ENCODE measurements at places on chromosomes 2 and 18.

DNA sequence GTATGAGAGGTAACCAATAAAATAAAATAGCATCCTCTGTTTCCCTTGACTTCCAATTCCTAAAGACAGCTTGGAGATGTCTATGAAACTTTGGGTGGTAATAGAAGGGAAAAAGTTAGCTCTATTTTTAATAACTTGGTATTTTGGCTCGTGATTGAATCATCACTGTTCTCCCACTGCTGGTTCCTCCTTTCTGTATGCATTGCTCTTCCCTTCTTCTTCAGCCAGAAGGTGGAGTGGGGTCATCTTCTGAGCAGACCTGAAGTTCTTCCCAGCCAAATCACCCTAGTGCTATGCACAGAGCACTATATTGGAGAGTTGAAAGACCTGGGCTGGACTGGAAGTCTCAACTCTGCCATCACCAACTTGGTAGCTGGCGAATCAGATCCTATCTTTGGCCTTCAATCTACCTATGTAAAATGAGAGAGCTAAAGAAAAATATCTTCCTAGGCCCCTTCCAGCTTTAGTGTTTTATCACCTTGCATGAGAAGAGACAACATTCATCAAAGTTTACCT lies 54.1 kb downstream of the CPO start:
- no peak for DNase-seq

DNA sequence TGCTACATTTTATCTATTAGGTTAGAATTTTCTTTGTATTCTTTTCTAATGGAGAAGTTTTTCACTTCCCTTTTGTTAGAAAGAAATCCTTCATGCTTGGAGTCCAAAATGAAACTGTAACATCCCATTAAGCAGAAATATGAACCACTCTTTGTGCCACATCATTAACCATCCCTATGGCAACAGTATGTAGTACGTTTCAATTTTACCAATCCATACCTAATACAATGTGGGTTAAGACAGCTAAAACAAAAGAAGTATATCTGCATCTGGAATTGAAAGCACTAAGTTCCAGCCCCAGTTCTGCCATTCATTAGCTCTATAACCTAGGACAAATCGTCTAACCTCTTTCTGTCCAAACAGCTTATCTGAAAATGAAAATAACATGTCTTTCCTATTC lies 409.2 kb upstream of the SPHKAP start:
- no peak for DNase-seq

- DNase-seq = no peak
Measured at GRCh38 chr2:20390524-20391123, 40.0 kb upstream of the PUM2 start.

GRCh38 chr2:67945056-67945455 lies 117.7 kb downstream of the C1D start:
- no peak for DNase-seq

DNA sequence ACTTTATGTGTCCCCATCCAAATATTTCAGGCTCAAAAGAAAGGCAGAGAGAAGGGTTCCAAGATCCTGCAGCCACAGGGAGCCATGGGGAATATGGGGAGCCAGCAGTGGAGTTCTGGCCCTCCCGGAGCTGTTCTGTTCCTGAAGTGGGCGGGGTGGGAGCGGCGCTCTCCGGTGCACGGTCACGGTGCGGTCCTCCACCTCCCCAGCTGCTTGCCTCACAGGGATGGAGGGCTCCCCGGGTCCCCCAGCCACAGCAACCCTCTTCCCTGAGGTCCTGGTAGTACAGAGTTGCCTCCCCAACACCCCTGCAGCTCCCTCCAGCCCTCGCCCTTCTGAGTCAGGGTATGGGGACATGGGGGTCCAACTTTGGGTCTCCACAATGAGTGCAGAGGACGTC lies 26.2 kb upstream of the SNED1 start:
- no peak for DNase-seq

Data from HEK293T (cell line).